CD4-positive, alpha-beta T cell treated with Interleukin-15 for 4 hours (primary cell): ENCODE measurements at places on chromosomes 5 and 9.

GRCh38 chr9:135144581-135145170, 57.2 kb downstream of the OLFM1 start:
- DNase-seq, result no peak

GRCh38 chr5:179312557-179313235, 32.6 kb downstream of the ADAMTS2 start:
- DNase-seq, result no peak

- DNase-seq, result no peak
Measured at GRCh38 chr9:36933676-36934215, 100.3 kb downstream of the PAX5 start.

DNA sequence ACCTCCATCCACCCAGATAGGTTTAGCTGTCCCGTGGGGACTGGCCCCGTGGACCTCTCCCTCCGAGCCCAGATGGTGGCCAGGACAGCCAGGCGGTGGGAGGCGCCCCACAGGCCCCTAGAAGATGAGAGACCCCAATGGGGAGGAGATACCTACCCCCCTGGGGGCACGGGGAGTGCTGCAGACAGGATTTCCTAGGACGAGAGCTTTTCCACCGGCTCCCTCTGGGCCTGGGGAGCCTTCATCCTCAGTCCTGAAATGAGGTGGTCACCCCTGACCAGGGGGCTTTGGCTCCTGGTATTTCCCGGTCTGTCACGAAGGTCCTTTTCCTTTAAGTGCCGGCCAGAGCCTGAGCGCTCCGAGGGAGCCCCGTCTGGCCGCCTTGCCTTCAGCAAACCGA, 46.8 kb downstream of the MRPL36 start:
- DNase-seq, result no peak

DNA sequence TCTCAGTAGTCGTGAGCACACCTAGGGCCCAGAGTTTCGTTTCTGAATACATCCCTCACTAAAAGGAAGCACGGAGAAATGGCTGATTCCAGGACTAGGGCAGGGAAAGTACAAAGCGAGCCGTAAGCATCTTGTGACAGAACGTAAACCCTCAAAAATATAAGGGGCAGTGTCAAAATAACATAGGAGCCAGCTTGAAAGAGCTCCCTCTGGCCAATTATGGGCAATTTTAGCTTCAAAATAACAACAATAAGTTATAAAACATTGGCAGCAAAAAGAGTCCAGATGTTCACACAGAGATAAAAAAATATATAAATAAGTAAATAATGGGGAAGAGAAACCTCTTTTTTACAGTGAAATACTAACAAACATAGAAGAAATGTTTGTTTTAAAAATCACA, 18.5 kb upstream of the GLIS3 start:
- no peak for DNase-seq

DNA sequence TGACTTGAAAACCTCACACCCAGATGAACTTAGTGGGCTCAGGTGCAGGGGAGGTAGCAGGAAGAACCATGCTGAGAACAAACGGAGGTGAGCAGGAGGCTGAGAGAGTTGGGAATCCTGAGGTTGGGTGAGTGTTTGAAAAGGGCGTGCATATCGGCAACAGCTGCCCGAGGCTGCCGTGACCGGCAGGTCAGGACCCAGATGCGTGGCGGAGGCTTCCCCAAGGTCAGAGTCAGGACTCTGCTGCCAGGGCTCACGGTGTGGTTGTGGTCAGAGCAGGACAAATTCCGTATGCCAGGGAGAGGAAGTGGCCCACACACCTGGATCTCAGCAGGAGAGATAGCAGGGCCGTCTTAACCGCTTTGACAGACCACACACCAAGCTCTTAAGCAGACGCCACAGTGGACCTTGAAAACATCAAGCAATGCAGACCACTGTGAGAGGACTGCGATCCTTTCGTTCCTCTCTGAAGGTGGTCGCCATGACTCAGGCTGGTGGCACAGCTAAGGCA, 43.1 kb downstream of the ADAMTS16 start:
- no peak for DNase-seq

- no peak for DNase-seq
Measured at GRCh38 chr9:71664566-71664965, 103.7 kb downstream of the CEMIP2 start.

- DNase-seq, result no peak
Measured at GRCh38 chr9:34615132-34615531, 3.2 kb upstream of the RPP25L start.

DNA sequence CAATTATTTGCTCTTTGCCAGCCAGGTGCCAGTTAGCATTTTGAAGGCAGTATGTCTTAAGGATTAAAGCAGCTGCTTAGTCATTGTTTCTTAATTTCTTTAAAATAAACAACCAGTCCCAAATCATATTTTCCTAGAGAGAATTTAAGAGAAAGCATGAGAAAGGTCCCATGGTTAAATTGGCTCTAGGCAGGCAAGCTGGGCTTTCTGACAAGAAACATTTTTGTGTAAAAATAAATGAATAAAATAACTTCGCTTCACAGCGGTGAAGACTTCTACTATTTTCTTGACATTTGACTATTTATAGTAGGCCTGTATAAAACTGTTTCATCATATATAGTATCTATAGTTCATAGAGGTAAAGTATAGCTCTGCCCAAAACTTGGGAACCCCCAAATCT, 617.7 kb upstream of the C9orf72 start:
- DNase-seq, result no peak

DNA sequence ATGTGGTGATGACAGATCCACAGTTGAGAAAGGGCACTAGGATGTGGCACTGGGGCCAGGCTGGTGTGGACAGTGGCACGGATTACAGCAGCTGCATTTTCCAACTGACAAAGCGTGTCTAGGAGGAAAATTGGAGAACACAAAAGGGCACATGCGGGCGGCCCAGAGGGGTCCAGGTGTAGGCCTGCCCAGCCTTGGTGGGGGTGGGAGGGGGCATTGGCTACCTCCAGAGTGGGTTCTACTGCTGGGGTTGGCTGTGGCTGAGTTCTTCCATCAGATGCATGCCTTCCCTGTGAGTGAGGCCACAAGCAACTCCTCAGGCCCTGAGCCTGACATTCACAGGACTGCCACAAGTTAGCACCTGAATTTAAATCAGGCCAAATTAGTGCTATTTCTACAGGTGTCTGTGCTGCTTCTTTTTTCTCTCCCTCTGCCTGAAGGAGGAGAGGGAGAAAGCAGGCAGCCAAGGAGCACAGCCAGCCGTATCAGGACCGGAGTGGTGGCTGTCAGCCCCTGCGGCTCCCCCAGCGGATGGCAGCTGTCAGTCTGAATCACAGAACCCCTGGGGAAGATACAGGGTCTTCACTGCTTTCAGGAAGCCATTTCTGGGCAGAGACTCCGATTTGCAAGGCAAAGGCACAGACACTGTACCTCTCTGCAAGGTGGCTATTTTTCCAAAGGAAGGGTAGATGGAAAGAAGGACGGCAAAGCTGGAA, 464.2 kb downstream of the SPOCK1 start:
- no peak for DNase-seq

DNA sequence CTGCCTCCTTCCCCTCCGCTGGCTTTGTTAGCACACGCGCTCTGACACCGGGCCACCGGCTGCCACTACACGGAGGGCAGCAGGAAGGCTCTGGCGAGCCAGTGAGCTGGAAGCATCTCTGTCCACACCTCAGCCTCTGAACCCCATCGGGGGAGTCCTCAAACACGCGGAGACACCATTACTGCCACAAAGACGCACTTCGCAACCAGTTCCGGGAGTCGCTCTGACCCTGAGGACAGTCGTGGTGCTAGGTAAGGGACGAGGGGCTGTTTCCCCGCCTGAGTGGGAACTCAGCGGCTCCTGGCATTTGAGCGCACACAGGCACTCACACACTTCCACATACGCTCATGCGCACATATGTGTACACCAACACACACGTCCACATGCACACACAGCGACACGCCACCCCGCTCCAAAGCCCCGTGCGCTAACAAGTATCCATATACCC, 160.0 kb downstream of the C9orf152 start:
- DNase-seq, result no peak

DNA sequence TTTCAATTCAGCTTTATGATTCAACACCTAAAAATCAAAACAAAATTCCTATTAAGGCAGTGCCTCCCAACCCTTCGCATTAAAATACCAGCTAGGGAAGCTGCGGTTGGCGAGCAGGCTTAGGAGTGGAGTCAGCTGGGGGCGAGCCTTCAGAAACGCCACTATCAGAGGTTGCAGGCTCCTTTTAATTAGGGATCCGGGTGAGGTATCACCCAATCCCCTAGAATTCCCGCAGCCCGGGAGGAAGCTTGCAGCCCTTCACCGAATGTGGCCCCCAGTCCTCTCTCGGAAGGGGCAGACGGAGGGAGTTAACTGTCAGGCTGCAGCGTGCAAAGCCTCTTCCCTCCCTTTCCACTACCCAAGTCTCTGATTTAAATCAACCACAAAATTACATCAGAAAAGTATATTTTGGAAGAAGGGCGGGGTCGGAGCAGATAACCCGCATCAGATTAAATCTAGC, 1.7 kb downstream of the STC2 start:
- DNase-seq, result no peak

DNA sequence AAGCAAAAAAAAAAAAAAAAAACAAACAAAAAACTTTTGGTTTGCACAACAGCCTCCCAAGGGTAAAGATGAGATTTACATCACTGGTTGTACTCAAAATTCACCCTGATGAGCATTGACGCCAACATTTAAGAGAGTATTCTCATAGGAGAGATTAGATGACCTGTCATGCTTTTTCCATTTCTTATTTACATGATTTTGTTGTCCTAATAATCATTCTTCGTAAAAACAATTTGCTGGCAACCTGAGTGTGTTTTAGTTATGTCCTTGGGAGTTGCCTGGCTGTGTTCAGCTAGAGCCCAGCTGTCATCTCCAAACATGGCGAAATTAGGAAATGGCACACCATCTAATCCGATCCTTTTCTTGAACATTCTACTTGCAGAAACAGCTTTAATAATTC, 186.4 kb upstream of the MRPS30 start:
- DNase-seq, result no peak

DNA sequence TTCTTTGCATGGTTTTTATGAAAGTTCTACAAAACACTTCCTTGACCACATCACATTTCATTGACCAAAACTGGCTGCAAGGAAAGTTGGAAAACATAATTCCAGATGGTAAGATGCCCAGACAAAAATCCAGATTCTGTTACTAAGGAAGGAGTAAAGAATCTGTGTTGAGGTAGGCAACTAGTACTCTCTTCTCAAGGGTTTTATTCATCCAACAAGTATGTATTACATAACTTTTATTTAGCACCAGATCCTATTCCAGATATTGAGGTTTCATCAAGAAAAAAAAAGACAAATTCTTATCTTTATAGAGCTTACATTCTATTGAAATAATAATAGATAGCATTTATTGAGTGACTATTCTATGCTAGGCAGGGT, 43.2 kb upstream of the UGCG start:
- no peak for DNase-seq

GRCh38 chr5:17249029-17249634, 31.7 kb downstream of the BASP1 start:
- no peak for DNase-seq

DNA sequence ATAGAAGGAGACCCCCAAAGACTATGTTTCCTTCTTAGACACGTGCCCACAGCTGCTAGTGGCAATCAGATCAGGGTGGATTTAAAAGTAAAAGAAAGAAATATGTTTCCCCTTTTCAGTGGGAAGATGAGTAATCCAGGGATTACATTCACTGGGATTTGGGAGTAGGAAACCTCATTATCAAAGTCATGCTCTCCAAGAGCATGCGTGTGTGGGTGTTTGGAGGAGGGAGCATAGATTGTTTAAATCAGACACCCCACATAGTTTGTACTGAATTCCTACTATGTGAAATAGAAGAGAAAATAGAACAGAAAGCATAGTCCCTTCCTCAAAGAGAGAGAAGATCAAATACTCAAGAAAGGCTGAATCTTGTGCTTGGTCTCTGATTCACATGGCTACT, 65.5 kb upstream of the TBCA start:
- no peak for DNase-seq

DNA sequence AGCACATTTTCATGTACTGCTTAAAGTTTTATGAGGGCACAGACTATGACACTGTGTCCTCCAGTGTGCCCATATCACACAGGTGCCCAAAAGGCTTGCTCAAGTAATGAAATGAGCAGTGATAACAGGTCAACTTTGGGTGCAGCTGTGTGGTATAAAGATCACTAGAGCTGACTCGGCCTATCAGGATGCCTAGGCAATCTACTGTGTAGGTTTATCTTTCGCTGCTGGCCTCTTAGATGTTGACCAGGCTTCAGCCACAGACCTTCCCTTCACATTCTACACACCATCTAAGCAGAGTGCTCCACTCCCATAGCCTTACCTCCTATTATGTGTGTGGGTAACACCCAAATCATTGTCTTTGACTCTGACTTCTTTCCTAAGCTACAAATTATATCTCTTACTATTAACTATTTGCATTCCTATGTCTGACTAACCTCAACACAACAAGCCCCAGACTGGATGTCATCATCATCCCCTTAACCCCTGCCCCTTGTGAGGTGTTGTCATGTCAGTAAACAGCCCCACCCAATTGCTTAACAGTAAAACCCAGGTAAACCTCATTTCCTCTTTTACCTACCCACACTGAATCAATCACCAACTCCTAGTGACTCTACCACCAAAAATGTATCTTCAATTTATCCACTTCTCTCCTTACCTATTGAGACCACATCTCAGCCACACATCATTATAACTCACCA, 2.5 kb downstream of the SREK1IP1 start:
- peak; percentile 20 for DNase-seq

DNA sequence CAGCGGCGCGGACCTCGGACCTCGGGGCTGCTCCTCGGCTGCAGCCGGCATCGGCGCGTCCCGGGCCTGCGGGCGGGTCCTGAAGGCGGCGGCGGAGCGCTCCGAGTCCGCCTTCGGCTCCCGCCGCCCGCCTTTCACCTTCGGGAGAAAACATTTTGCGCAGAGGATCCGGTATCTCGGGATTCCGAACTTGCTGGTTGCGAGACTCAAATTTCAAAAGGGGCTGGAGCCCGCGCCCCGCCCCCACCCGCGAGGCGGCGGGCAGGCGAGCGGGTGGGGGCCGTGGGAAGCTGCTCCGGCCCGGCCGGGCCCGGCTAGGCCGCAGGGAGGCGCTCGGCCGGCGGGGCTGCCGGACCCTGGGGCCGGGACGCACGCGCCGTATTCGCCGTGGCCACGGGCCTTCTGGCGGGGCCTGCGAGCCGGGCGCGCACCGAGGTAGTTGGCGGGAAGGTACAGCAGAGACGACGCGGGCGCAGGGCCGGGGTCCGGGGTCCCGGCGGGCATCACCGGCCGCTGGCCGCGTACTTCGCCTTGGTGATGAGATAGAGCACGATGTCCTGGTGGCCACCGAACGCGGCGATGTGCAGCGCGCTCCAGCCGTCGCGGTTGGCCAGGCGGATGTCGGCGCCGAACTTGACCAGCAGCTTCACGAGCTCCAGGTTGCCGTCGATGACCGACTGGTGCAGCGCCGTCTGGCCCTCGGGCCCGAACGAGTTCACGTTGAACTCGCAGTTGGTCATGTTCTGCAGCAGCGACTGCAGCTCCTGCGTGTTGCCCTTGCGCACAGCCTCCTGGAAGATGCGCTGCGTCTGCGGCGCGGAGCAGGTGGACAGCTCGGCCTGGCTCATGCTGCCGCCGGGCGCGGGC, 757 bp downstream of the NRARP start:
- DNase-seq, result no peak

GRCh38 chr5:41600731-41601130, 90.3 kb upstream of the PLCXD3 start:
- DNase-seq, result no peak

GRCh38 chr5:72266862-72267261, 53.2 kb downstream of the MRPS27 start:
- no peak for DNase-seq

- DNase-seq, result no peak
Measured at GRCh38 chr5:177399997-177400868, at the start of gene PFN3. PFN3 (minus strand) TSS chr5:177400661; CDS start chr5:177400576, 85 bp downstream.
